ENCODE measurements at places on chromosomes 16 and 17.

GRCh38 chr17:12773153-12773552 lies 16.1 kb upstream of the ARHGAP44 start:
- DNase-seq = no peak

DNA sequence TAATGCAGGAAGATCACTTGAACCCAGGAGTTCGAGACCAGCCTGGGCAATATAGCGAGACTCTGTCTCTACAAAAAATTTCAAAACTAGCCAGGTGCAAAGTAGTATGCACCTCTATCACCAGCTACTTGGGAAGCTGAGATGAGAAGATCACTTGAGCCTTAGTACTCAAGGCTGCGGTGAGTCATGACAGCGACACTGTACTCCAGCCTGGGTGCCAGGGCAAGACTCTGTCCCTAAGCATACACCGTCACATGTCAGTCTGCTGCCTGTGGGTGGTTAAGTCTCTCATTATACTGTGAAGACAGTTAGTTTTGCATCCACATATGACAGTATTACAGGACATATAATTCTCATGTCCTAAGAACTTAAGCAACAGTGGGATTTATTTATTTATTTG lies 21.8 kb downstream of the NMRAL1 start:
- peak; percentile 67 for DNase-seq

DNA sequence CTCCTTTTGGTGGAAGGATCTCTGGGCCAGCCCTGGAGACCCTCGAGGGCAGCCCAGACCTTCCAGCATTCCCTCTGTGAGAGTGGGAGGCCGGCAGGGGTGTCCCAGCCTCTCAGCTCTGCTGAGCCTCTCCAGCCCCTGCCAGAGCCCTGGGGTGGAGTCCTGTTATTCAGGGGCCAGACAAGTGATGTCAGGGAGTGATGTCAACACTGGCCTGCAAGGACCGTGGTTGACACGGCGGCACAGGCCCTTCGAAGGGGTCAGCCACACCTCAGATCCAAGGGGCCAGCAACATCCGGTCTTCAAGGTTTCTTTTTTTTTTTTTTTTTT lies 231.2 kb downstream of the KATNIP start:
- no peak for DNase-seq

- DNase-seq = peak; percentile 33
Measured at GRCh38 chr16:525520-526180, 1.9 kb upstream of the CAPN15 start.

DNA sequence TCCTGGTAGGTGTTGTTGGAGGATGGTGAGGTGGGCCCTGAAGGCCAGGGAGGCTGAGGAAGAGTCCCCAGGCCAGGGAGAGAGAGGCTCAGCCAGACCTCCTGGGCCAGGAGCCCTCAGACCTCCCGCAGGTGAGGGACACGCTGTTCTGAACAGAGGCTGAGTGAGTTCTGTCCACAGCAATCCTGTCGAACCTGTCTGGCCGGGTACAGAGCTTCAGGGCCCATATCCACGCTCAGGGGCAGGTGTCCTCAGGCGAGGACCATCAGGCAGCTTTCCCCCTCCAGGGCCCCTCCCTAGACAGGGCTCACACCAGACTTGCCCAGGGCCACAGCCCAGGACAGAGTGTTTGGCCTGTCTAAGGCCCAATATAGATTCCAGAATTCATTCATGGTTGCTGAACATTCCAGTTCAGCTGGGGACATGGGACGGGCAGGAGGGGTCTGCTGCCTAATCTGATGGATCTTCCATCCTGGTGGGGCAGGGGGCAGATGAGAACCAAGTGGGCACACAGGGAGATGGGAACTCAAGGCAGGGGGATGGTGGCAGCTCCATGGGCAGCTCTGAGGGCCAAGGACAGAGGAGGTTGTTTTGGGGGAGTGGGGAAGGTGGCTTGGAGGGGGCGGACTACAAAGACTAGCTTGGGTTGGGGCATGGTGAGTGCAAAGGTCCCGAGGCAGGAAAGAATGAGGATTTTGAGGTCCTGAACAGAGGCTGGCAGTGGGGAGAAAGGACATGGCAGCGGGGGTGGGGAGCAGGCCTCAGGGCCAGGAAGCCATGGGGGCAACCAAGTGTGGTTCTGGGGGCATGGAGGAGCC lies 23.4 kb upstream of the MPRIP start:
- DNase-seq = peak; percentile 99

DNA sequence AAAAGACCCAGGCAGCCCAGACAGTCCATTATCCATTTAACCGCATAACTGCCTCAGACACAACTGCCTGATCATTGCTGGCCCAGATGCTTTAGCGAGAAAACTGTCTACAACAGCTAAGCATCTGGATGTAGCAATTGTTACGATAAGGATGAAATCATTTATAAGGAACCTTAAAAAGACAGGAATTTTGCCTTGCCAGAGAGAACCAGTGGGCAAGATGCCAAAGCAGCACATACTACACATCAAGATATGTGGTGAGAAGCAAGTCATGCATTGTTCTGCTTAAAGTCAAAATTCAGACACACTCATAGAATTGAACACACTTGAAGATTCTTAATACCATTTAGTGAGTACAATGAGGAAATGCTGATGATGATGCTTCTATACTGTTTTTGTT lies 1525.3 kb downstream of the CDH8 start:
- no peak for DNase-seq

DNA sequence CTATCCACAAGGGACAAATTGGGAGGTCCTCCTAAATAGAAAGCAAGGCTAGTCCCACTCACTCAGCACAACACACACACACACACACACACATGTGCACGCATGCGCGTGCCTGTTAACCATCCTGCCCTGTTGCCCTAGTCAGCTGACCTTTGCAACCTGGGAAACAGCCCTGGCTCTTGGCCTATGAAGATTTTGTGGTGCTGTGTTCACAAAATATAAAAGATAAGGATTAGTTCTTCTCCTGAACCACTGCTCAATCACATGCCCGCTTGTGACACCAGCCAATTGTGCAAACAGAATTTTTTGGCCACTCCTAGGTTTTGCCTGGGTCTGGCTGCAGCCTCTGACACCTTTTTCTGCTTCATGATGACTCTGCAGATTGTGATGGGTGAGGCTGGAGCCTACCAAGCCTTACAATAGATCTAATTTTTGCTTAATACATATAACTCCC lies 3.3 kb upstream of the CES1 start:
- DNase-seq = peak; percentile 4

- DNase-seq = no peak
Measured at GRCh38 chr17:45628019-45628418, 137.5 kb upstream of the PLEKHM1 start.

GRCh38 chr17:20281860-20282259 lies 185.5 kb downstream of the LGALS9B start:
- DNase-seq = peak; percentile 3

GRCh38 chr16:68387301-68387700 lies 61.0 kb downstream of the SMPD3 start:
- DNase-seq = no peak

GRCh38 chr16:3157229-3158025 lies 22.6 kb downstream of the ZNF213 start:
- DNase-seq = peak; percentile 54

DNA sequence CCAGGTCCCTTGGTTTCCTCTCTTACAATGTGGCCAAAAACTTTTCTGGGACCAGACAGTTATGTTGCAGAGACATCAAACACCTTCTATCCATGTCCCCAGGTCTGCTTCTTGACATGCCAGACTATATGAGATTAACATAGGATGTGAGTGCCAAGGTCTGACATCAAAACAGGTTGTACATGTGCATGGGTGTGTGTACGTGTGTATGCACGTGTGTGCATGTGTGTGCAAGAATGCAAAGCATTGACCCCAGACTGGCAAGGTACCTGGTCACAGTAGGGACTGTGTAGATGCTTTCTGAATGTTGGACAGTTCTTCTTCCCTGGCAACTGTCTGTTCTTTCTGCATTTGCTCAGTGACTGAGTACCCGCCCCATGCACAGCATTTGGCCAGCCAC lies 85.6 kb downstream of the NDE1 start:
- no peak for DNase-seq

DNA sequence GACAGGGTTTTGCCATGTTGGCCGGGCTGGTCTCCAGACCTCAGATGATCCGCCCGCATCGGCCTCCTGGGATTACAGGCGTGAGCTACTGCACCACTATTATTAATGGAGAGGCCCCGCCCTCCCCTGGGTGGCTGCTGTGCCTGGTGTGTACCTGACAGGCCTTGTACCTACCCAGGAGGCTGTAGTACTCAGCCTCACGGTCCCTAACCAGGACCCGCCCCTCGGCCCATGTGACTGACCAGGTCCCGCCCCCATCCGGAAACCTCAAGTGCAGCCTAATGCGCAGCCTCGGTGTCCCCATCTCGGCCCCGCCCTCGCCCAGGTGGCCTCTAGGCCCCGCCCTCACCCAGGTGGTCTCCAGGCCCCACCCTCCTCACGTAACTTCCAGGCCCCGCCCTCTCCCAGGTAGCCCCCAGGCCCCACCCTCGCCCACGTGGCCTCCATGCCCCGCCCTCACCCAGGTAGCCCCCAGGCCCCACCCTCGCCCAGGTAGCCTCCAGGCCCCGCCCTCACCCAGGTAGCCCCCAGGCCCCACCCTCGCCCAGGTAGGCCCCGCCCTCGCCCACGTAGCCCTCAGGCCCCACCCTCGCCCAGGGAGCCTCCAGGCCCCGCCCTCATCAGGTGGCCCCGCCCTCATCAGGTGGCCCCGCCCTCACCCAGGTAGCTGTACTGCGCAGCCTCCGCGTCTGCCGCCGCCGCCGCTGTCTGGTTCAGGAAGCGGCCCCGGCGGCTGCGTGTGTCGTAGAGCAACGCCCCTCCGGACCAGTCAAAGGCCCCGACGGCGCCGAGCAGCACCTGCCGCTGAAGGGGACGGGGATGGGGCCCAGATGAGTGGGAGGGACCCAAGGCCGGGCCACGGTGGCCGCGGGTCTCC lies 31.0 kb downstream of the HASPIN start:
- DNase-seq = peak; percentile 95

- no peak for DNase-seq
Measured at GRCh38 chr16:21973945-21974344, 20.8 kb downstream of the UQCRC2 start.

DNA sequence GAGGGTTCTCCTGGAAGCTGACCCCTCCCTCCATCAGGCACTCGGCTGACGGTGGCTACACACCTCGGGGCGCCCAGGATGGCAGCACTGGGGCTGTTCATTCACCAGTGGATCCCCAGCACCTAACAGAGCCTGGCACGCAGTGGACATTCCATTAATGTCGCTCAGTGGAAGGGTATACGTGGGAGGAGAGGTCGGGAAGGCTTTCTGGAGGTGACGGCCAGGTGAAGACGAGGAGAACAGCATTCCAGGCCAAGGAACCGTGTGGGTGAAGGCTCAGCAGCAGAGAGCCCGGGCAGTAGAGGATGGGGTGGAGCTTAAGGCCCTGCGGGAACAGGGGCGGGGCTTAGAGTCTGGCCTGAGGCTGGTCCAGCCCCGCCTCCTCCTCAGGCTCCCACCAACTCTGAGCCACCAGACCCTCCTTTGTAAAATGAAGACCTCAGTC lies 2.5 kb upstream of the HS3ST6 start:
- DNase-seq = peak; percentile 42

Data from thyroid gland (tissue), 4 donors.